Mammary epithelial cell (primary cell): ENCODE measurements at places on chromosomes 6 and 20.

DNA sequence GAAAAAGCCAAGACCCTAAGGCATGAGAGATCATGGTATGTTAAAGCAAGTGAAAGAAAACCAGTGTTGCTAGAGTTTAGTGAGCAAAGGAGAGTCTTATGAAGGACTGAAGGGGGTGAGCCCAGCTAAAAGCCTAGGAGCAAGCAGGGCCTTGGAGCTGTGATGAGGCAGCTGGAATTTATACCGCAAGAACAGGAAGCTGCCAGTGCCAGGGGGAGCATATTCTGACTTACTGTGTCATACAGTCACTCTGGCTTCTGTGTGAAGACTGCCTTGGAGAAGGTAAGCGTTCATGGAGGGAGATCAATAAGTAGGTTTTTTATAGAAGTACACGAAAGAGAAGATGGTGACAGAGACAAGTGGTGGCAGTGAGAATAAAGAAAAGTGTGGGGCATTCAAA, 308.9 kb upstream of the THEMIS start:
- DNase-seq: no peak

DNA sequence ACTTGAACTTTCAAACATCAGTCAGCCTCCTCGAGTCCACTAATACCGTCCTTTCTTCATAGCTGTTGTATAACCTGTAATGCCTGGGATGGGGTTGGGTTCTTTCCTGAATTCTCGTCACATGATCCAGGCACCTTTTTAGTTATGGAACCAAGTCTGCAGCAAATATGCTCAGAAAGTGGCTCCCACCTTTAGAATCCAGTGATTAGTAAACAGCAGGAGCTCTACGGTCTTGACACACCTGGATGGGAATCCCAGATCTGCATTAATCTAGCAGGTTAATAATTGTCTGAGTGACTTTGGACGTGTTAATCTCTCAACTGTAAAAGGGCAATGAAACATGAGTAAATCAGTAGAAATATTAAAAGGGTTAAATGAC, 729 bp upstream of the ZHX3 start:
- no peak for DNase-seq

- no peak for DNase-seq
These were observed 226.3 kb upstream of the KCNG1 start for GRCh38 chr20:51249215-51249614.

DNA sequence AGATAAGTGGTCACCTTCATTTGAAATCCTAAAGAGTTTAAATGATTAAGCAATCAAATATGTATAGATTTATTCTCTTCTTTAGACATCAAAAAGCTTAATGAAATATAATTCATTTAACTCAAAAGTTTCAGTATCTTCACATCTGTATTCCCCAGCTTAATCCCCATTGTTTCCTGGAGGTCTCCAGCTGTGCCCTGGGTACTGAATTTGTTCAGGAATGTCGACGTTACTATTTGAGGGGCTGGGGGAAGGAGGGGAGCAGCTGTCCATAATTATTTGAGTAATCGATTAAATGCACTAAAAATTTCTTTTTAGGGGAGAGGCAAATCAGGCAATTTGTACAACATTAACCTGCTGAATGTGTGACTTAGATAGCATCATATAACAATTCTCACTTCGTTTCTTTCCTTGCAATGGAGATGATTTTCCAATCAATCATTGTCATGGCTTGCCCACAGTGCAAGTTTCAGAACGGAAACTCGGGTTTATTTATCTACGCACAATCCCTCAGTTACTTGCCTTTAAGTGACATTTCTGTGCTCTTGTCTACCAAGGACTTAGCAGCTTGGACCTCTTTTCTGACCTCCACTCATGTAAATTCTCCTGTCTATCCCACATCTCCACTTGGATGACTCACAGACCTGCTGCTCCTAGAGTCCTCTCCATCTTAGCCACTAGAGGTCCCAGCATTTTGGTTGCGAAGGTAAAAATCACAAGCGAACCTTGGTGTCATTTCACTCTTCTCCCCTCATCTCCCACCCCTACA, 3.9 kb downstream of the DOK5 start:
- DNase-seq: no peak

GRCh38 chr20:44728801-44729443, 13.8 kb downstream of the CCN5 start:
- peak; percentile 98 for DNase-seq

- DNase-seq: peak; percentile 20
These were observed 54.0 kb downstream of the TMEM242 start for GRCh38 chr6:157269261-157269794.

DNA sequence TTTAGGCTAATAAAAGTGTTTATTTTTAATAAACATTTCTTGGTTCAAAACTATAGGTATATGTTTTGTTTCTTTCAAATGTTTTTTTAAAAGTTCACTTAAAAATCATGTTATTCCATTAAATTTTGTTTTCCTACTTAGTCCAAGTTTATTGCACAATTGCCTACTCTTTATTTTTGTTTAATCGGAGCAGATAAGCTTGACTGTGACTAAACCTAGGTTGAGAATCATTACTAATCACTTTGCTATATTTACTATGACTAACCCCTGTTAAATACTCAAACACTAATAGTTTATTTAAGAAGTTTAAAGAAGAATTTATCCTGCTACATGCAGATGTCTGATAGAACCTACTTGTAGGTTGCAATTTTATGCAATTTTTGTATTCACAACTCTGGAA, 18.8 kb downstream of the MAP3K4 start:
- peak; percentile 45 for DNase-seq

DNA sequence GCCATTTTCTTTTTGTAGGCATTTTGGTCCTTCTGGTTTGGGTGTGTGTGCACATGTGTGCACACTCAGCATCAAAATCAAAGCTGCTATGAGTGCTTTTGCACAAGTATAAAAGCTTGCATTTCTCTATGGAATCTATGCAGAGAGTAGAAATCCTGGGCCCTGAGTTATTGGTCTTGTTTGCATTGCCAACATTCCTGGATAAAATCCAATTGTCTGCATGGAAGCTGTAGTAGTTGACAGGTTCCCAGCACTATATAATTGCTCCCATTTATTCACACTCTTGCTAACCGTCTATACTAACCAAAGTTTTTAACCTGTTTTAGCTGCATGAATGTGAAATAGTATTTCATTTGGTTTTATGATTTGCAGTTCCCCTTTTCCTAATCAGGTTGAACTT, 277.0 kb downstream of the FOXA2 start:
- DNase-seq: no peak

DNA sequence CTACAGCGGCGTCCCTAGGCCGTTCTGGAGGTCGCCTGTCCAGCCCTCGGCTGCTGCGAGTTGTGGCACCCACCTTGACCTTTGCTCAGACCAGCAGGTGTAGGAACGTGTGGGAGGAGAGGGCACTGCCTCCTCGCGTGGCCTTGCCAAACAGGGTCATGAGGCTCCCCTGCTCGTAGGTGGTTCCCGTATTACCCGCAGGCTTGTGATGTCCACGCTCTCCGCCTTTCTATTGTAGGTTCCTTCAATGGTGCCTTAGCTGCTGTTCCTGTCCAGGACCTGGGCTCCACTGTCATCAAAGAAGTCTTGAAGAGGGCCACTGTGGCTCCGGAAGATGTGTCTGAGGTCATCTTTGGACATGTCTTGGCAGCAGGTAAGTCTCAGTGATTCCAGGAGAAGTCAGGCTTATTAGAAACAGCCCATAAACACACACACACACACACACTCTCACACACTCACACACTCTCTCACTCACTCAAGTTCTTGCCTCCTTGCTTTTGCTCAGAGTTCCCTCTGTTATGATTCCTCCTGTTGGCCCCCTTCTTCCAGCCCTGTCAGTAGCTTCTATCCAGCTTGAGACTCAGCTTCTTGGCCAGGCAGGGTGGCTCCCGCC, 942 bp downstream of the ACAT2 start:
- peak; percentile 50 for DNase-seq

DNA sequence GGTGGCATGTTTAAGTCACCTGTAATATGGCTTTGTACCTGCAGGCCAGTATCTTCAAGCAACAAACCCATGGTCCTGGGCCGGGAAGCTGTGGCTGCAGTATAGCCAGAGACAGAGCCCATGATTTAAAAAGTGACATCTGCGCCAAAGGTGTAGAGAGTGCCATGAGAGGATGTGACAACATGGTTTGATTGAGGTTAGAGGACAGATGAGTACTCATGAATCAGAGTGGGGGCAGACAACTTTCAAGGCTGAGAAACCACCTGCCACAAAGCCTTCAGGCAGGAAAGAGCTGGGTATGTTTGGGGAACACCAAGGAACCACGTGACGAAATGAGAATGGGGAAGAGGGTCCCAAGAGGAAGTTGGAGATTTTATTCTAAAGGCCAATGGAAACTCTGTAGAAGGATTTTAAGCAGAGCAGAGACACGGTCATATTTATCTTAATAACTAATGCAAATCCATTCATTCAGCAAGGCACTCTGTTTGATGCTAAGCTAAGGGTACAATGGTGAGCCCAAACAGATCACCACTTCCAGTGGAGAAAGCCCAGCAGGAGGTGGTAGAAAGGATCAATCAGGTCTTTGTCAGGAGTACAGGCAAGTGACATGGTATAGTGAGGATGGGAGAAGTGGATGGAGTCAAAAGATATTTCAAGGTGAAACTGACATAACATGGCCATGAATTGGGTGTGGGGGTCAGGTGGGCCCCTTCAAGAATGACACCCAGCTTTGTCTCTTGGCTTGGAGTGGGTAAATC, 3.4 kb upstream of the MICAL1 start:
- DNase-seq: no peak

GRCh38 chr20:20562507-20562906, 149.9 kb downstream of the RALGAPA2 start:
- no peak for DNase-seq

DNA sequence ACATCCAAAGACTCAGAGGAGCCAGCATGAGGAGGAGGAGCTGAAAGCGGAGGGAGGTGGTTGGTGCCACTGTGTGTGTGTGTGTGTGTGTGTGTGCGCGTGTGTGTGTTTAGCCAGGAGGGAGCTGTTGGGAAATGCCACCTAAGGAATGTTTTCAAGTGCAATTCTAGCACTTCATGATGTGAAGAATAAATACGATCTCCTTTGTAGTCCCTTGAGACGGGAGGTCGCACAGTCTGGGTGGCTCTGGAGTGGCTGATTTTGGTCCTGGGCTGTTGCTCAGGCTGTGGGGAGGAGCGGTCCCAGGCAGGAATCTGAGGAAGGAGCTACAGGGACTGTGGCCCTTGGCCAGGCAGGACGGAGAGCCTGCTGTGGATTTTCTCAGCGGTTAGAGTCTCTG, 93.7 kb downstream of the PPP1R14C start:
- no peak for DNase-seq

- DNase-seq: no peak
These were observed 52.3 kb downstream of the SOBP start for GRCh38 chr6:107542192-107542668.

DNA sequence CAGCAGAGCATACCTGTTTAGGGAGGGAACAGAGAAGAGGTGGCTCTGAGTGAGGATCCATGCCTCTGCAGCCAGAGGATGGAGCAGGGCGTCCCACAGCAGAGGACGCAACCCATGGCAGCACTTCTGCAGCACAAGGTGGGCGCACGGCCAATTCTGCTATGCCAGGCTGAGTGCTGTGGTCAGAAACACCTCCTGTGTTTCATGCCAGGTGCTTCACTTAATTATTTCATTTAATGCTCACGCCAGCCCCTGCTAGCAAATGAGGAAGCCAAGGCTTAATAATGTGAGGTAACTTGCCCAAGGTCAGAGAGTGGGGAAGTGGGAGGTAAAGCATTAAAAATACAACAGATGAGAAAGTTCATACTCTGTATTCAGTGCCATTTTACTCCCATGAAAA, 68.5 kb upstream of the PTGIS start:
- no peak for DNase-seq

DNA sequence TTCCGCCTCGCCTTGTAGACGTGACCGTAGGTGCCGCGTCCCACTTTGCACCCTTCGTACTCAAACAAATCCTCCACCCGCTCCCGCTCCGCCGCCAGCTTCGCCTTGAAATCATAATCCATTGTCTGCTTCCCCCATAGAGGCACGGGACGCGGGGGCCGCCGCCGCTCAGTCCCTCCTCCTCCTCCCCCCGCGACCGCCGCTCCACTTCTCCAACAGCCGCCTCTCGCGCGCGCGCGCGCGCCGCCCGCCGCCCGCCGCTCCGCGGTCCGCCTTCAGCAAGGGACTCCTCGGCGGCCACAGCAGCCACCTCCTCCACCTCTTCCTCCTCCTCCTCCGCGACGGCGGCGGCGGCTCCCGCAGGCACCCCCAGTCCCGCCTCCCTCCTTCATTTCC, 256 bp downstream of the CDK19 start:
- DNase-seq: no peak

GRCh38 chr6:5082487-5083306, 2.4 kb upstream of the PPP1R3G start:
- DNase-seq: peak; percentile 95

DNA sequence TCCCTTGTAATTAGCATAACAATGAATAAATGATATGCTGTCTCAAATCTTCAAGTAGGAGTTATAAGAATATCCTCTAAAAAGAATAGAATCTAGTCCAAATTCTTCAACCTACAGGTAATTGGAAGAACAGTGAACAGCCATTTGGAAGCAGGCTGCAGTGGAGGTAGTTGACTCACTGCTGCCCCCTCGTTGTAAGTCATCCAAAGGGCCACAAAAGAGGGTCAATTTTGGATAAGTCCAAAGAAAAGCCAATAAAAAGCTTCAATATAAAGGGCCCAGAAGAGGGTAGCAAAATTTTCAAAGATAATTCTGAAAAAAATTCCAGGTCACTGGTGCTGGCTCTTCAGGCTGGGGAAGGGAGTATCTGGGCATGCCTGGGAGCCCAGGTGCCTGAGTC, 60.8 kb upstream of the SSTR4 start:
- peak; percentile 20 for DNase-seq
